Activated CD4-positive, alpha-beta memory T cell treated with anti-CD3 and anti-CD28 coated beads, Interleukin-2, amount 10 ng/mL, durations not matched to agents 7 days and 5 days (primary cell): ENCODE measurements at places on chromosomes 16 and 17. TPM values are rescaled to one million over a fixed set of nuclear protein-coding genes. Genes with fewer than 3 reads are reported as not detected.

The ZNF469 gene
- 0.23 TPM for total RNA-seq

DNA sequence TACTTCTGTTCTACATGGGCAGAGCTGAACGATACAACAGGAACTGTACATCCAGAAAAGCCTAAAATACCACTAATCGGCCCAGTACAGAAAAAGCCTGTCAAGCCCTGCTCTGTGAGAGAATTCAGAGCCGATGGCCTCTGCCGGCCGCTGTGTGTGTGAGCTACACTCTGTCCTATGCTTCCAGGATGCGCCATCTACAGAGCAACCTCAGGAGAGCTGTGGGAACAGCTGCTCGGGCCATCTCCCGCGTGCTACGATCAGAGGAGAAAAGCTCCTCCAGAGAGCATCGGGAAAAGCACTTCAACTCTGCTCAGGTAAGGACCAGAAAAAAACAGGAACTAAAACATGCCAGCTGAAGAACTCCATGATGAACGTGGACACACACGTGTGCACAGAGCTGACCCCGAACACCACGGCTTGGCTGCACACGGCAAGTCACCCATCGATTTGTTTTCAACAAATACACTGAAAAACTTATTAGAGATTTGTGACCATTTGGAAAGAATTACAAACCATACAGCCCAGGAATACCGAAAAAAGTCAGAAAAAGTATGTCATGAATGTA is 115.9 kb downstream of the ANKRD11 start:
- no peak overlapping the region for H3K4me3 ChIP-seq
- no peaks in the 10 kb centered on the region for H3K27me3 ChIP-seq
- H3K36me3 ChIP-seq = peaks cover 35% of the 10 kb centered on the region
- H3K27ac ChIP-seq = no peak overlapping the region
- peaks cover 44% of the 10 kb centered on the region for H3K4me1 ChIP-seq
- no peak for DNase-seq

The MPP2 gene
- total RNA-seq = 0.48 TPM

GRCh38 chr17:71349908-71350600 is 770.8 kb upstream of the SOX9 start:
- H3K27me3 ChIP-seq = no peaks in the 10 kb centered on the region
- no peaks in the 10 kb centered on the region for H3K4me1 ChIP-seq
- H3K36me3 ChIP-seq = no peaks in the 10 kb centered on the region
- H3K27ac ChIP-seq = no peak overlapping the region

DNA sequence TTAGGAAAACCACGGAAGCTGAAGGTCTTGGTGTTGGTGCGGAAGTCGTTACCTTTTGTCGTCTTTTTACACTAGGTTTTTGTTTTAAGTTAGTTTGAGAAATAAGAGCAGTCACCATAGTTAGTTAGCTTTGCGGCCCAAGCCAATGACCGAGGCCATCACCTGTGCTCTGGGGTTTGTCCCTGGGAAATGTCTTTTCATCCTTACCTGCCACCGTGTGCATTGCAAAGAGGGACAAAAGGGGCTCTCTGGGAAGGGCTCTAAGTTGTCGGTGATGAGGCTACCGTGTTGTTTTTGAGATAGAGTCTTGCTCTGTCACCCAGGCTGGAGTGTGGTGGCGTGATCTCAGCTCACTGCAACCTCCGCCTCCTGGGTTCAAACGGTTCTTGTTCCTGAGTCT is 49.8 kb downstream of the NDE1 start:
- peaks cover 20% of the 10 kb centered on the region for H3K4me1 ChIP-seq
- H3K36me3 ChIP-seq = peaks cover 72% of the 10 kb centered on the region
- no peak overlapping the region for H3K27ac ChIP-seq

GRCh38 chr17:40093580-40094201 is 6.7 kb downstream of the NR1D1 start:
- no peak overlapping the region for H3K4me3 ChIP-seq
- peaks cover 52% of the 10 kb centered on the region for H3K4me1 ChIP-seq
- H3K27ac ChIP-seq = peak overlapping the region; percentile 92
- no peaks in the 10 kb centered on the region for H3K27me3 ChIP-seq

- DNase-seq = no peak
- no peak overlapping the region for H3K4me3 ChIP-seq
- H3K36me3 ChIP-seq = peaks cover 47% of the 10 kb centered on the region
- H3K4me1 ChIP-seq = peaks cover 2% of the 10 kb centered on the region
- H3K27ac ChIP-seq = no peak overlapping the region
Observed at GRCh38 chr16:56401482-56401881, 23.9 kb downstream of the AMFR start.

The ITGAD gene
- total RNA-seq = not detected

- H3K4me1 ChIP-seq = peaks cover 22% of the 10 kb centered on the region
- DNase-seq = peak; percentile 16
- H3K27me3 ChIP-seq = no peaks in the 10 kb centered on the region
- H3K36me3 ChIP-seq = peaks cover 5% of the 10 kb centered on the region
- peak overlapping the region; percentile 88 for H3K27ac ChIP-seq
Observed at GRCh38 chr16:56357241-56357764, 68.0 kb downstream of the AMFR start.

The DLX3 gene
- total RNA-seq = not detected

GRCh38 chr16:82852388-82853008 is 225.7 kb downstream of the CDH13 start:
- no peak for DNase-seq
- H3K27ac ChIP-seq = no peak overlapping the region
- no peaks in the 10 kb centered on the region for H3K36me3 ChIP-seq
- H3K4me1 ChIP-seq = no peaks in the 10 kb centered on the region

The CDH15 gene
- not detected for total RNA-seq

DNA sequence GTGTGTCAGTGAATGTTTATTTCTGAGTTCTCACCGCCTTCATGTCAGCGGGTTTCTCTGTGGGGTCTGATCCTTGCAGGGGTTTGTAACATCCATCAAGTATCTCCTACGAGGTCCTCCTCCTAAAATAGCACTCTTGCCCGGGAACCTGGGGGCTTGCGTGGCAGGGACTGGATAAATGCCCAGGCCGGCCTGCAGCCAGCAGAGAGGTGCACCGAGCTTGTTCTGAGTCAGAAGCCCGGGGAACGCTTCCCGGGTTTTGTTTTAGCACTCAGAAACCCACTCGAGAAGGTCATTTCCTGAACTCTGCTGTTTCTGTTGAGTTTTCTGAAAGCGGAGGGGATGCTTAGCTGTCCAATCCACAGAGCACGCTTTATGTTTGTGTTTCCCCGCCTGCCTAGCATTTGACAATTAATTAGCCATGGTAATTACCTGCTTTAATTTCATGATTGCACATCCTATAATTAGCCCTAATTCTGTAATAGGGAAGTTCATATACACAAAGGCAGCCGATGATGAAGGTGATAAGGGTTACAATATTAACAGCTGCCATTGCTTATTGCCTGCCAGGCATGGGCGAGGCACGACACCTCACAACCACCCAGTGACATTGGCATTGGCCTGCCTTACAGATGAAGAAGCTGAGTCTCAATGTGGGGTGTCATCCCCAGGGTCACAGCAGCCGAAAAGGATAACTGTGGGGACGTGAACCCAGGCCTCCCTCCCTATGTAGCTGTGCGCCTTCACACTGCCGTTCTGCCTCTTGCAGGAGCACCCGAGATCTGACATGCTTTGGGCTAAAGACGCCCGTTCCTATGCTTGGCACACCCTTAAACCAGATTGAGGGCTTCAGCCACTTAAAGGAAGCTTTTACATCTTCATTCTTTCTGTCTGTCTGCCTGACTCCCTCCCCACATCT is 333.1 kb downstream of the CPPED1 start:
- no peak for DNase-seq
- no peaks in the 10 kb centered on the region for H3K27me3 ChIP-seq
- H3K36me3 ChIP-seq = no peaks in the 10 kb centered on the region
- H3K4me3 ChIP-seq = no peak overlapping the region

- H3K4me1 ChIP-seq = peaks cover 9% of the 10 kb centered on the region
- peaks cover 1% of the 10 kb centered on the region for H3K27me3 ChIP-seq
- H3K27ac ChIP-seq = no peak overlapping the region
- H3K36me3 ChIP-seq = peaks cover 30% of the 10 kb centered on the region
Observed at GRCh38 chr17:65202844-65203571, 65.8 kb downstream of the RGS9 start.
